Stimulated activated CD4-positive, alpha-beta T cell treated with anti-CD3 and anti-CD28 coated beads, TNF-alpha, amount 100 ng/mL, for 24 hours (primary cell): ENCODE measurements at places on chromosomes 12 and 14.

DNA sequence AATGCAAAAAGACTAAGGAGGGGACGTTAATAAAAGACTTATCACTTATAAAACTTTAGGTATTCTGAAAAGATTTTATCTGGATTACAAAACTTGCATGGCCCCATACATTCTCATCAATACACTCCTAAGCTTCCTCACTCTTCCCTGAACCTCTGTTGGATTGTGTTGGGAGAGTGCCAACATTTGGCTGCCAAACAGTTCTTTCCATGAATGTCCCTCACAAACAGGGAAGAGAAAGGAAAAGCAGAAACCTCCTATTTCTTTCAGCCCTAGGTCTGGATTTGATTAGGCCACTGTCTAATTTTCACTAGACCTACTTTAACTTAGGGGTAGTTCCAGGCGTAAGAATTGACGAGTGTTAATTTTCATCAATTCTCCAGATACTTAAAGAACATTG lies 11.7 kb downstream of the PTHLH start:
- DNase-seq: no peak

- no peak for DNase-seq
These were observed 104.3 kb upstream of the FKBP4 start for GRCh38 chr12:2690348-2691005.

DNA sequence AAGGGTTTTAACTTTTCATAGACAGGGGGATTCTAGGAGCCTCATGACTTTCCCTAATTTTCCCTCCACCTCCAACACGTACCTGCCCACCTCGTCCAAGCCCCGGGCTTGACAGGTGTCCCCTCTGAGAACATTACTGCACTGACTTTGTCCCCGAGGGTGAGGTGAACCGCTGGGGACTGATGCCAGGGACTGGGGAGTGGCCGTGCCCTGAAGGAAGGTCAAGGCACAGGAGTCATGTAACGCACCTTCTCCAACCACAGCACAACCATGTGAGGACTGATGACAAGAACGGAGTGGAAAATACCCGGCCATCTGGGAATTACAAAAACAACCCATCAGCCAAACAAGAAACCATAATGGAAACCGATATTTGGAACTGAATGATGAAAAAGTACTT lies 214.7 kb upstream of the C14orf180 start:
- no peak for DNase-seq

- DNase-seq: no peak
These were observed 37.5 kb downstream of the EAPP start for GRCh38 chr14:34502001-34502400.

DNA sequence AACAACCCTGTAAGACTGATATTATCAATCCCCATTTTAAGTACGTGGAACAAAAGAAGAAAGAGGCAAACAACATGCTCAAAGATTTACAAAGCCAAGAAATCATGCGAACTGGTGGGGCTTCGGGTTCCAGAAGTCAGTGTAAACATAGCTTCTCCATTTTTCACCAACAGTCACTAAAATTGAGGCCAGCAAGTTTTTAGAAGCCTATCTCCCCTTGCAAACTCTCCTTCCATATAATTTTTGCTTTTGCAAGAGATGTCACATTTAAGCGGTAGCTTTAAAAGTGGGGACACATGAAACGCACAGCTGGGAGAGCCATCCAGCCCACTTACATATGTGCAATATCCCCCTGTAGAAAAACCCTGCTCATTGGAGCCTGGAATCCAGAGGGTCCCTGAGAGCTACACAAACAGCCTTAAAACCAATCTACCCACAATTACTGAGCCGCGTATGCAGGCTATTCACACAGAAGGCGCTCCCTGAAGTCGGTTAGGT lies 797 bp downstream of the SLC11A2 start:
- no peak for DNase-seq

GRCh38 chr12:90028635-90029051 lies 320.0 kb upstream of the ATP2B1 start:
- no peak for DNase-seq

- no peak for DNase-seq
These were observed 3.4 kb downstream of the SLC6A12 start for GRCh38 chr12:210277-211141.

- no peak for DNase-seq
These were observed 200.5 kb downstream of the GXYLT1 start for GRCh38 chr12:41944216-41944615.

DNA sequence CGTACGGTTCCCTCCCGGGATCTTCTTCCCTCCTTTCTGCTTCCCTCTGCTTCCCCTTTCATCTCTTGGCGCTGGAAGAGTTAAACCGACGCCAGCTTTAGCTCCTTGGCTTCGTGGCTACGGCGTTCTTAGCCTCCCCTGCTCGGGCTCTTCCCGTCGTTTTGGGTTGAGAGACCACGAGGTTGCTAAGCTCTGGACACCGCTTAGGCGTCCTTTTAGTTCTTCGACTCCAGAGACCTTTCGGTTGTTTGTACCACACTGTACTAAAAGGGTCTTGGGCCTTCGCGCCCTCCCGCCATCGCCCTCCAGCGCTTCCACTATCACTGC lies 545 bp downstream of the CPSF2 start:
- DNase-seq: no peak

GRCh38 chr14:61607570-61608244 lies 87.6 kb upstream of the HIF1A start:
- no peak for DNase-seq

GRCh38 chr12:124466216-124467128 lies 100.9 kb downstream of the NCOR2 start:
- DNase-seq: peak; percentile 65

DNA sequence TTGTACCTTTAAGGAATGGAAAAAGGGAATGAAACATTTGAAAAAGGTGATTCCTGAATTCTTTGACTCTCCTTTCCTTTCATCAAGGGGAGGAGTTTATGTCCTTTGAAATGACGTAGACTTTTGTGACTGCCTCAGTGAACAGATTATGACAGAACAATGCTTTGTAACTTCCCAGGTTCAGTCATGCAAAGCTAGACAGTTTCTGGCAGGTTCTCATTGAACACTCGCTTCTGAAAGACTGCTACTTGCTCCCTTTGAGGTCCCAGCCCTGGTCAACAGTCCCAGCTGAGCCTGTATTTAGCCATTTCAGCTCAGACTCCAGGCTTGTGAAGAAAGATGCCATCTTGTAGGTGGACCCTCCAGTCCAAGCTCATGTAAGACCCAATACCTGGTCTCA lies 1178.9 kb downstream of the BCL11B start:
- DNase-seq: no peak

- DNase-seq: no peak
These were observed 213.3 kb upstream of the SLC16A7 start for GRCh38 chr12:59382282-59383078.

DNA sequence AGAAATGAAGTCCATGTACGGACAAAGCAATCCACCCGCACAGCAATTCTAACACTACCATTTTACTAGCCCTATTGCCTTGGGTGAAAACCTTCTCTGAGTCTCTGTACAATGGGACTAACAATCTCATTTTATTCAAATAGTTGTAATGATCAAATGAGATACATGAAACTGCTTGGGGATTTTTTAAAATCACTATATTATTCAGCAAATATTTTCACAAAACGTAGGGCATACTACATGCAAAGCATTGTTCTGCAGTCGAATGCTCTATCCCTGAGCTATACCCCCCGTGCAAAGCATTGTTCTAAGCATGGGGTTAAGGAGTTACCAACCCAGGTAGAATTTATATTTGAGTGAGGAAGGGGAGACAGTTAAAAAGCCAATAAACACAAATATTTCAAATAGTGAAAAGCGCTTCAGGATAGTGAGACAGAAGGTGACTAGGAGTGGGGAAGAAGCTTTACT lies 554 bp upstream of the ATF7 start:
- DNase-seq: no peak

DNA sequence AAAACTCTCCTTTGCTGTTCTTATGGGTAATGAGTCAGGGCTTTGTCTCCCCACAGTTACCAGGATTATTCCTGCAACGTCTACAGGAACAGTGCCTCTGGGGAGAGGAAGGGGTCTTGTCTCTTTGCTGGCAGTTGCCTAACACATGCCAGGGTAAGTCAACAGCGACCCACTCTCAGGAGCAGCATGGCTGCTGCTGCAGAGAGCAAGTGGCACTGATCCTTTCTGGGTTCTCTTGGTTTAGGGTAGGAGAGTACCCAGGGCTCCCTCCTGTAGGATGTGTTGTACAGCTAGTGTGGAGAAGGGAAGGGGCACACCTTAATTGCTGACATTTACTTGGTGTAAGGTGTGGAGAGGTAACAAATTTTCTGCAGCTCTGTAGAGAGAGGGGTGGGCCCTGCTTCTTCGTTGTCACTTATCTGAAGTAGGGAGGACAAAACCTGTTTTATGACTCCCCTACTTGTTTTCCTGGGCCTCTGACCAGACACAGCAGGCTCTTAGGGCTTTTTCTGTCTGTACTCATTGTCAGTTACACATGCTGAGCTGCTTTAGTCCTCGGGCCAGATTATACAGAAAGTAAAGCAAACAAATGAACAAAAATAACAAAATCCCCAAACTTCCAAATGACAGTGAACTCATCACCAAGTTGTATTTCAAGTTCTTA lies 168.2 kb downstream of the ACSS3 start:
- no peak for DNase-seq

- no peak for DNase-seq
These were observed 377.7 kb downstream of the NUAK1 start for GRCh38 chr12:105761075-105761474.

DNA sequence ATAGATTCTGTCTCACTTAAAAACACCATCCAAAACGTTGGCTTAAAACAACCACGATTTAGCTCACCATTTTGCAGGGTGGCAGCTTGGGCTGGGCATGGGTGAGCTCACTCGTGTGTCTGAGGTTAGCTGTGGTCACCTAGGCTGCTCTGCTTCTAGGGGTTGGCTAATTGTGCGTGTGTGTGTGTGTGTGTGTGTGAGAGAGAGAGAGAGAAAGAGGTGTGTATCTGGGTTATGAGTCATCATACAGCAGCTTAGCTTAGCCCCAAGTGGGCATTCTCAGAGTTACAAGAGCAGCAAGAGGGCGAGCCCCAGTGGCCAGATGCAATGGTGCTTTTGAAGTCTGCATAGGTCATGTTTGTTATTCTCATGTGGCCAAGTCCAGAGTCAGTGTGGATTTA lies 6.0 kb downstream of the FBXW8 start:
- peak; percentile 13 for DNase-seq

GRCh38 chr12:132150780-132151144 lies 6.5 kb downstream of the NOC4L start:
- no peak for DNase-seq

DNA sequence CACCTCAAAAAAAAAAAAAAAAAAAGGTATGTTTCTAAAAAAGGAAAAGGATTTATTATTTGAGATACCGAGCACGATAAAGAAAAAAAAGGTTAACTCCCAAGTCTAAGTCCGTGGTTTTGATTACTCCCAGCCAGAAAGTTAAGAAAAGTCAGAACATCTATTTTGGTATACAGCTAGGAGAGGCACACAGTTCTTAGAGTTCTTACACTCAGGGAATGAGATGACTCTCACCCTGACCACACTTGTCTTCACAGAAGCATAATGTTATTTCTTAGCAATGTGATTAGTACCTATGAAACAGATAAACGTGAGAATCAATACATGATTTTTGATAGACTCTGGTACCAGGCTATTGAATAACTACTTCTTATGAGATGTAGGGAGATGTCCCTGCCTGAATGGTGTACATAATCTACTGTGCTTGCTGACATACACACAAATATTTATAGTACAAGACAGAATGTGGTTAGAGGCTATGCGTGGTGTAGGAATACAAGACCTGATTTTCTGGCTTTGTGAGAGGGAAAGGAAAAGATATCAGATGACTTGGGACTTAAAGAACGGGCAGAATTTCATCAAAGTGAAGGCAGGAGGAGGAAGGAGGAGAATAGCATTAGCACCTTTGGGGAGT lies 31.6 kb downstream of the LIMA1 start:
- DNase-seq: no peak

DNA sequence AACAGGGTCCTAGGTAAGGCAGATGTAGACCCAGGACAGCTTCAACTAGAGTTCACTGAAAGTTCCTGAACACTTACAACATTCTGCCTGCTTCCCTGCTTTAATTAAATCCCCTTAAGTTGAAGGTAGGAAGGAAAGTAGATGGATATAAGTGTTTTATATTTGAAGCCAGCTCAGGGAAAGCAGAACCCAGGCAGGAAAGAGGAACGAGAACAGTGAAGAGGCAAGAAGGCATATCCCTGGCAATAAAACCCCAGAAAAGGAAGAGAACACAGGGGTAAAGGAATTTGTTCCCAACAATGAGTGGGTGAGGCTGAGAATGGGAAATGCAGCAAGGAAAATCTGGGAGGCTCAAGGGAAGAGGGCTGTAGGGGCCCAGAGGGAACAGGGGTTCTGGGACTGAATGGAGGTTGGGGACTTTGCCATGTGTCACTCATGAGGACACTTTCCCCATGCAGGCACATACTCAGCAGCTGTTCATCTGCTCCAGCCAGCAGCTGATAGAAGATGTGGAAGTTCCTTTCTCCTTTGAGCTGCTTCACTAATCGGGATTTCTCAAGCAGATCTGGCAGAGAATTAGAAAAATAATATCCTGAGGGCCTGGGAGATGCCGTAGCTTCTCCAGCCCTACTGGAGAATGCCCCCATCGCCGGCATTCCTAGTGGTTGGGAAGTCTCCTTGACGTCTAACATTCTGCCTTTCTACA lies 3.7 kb downstream of the MYO1A start:
- DNase-seq: no peak

GRCh38 chr12:29067430-29067829 lies 81.6 kb upstream of the FAR2 start:
- DNase-seq: no peak

GRCh38 chr14:103130965-103131364 lies 7.7 kb downstream of the TNFAIP2 start:
- DNase-seq: no peak

- DNase-seq: no peak
These were observed 277.5 kb downstream of the NUAK1 start for GRCh38 chr12:105861227-105861626.

DNA sequence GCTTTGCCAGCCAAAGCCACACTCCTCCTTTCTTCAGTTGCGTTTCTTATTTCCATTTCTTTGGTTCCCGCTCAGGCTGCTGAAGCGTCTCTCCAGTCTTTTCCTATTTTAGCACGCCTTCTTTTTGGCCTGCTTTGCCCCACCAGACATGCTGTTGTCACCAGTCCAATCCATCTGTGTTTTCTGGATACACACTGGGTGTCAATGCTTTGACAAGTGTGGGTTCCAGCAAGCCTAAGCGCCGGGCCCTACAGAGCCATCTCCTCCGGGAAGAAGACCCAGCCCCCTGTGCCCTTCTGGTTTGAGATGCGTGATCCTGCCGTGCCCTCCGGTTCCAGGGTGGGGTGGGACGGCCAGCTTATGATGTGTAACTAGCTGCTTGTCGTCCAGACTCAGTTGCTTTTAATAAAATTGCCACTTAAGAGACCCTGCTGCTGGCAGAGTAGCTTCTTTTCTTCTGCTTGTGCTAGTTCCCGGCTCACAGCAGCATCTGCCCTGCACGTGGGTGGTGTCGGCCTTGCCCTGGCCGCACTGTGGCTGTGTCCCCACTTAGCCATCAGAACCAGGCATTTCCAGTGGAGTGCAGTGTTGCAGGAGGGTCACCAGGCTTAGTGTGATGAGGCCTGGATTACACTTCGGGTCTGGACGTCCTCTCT lies 29.7 kb downstream of the EML1 start:
- DNase-seq: no peak

DNA sequence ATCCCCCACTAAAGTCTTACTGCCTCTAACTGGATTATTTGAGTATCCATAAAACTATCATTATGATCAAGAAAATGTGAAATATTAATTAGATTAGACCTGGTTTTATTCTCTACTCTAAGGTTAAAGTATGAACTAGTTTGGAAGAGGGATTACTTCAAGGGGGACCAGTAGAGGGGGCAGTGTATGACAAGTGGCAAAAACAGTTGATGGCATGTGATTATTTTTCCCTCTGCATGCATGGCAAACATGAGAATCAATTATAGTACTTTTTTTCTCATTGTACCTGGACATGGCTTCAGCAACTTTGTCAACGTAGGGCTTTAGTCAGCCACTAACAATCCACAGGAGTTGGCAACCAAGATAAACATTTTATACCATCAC lies 145.0 kb upstream of the SLC38A2 start:
- no peak for DNase-seq
